ENCODE measurements at places on chromosomes 4 and X. TPM values are rescaled to one million over a fixed set of nuclear protein-coding genes. Genes with fewer than 3 reads are reported as not detected.

MAGEA9B gene
- total RNA-seq, result not detected

- no peak for ATAC-seq
Observed at GRCh38 chr4:7291372-7292114, 99.2 kb downstream of the SORCS2 start.

DNA sequence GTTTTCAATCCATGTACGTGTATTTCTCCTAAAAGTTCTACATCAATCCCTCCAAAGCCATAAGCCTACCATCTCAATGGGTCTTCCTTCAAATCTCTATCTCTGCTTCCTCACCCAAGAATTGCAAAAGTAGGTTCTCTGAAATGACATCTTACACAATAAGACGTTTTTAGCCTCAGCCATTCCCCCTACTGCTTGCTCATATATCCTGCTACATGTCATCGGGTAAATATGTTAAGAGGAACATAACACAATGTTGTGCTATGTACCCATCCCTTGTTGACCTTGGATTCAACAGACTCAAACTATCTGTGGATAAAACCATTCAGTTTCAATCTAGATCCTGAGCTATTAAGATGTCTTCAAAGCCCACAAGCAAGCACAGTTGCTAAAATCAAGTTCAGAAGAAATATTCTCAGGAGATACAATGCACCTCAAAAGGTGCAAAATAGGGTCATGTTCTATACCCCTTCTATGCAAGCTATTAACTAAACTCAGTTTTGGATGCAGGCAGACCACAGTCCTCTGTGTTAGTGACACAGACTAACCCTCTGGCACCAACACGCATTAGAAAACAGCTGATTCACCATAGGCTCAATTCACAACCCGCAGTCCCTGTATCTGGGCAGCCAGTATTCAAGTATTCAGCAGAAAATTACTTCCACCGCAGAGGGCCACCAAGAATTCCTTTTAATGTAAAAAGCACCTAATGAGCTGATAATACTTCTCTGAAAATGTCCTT lies 56.8 kb downstream of the CD99L2 start:
- ATAC-seq, result no peak

DNA sequence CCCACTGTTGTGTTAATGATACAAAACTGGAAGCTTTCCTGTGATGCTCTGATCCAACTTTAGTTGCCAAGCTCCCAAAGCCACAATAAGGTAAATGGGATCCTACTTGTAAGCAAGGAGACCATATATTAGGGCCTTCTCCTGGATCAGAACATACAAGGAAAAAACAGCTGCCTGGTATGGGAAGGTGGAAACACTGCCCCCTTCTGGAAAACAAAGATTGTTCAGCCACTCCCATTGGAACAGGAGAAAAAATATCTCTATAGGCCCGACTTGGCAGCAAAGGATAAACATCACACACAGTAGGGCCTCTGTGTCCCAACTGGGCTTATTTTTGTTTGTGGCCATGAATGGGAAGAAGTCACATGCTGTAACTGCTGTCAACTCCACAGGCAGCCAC lies 166.5 kb downstream of the TBX22 start:
- no peak for ATAC-seq

GRCh38 chr4:171239196-171239595 lies 574.0 kb upstream of the GALNTL6 start:
- ATAC-seq, result no peak

POU3F4 gene
- 6.7 TPM for total RNA-seq

SPANXD gene
- not detected for total RNA-seq

- ATAC-seq, result no peak
Observed at GRCh38 chr4:95158626-95159025, 390.1 kb downstream of the UNC5C start.

ARX gene
- total RNA-seq, result 0.10 TPM

EIF2S3 gene
- total RNA-seq, result 234 TPM

CPE gene
- 312 TPM for total RNA-seq

IL13RA2 gene
- total RNA-seq, result not detected

- no peak for ATAC-seq
Observed at GRCh38 chr4:850323-850945, 24.5 kb upstream of the CPLX1 start.

DNA sequence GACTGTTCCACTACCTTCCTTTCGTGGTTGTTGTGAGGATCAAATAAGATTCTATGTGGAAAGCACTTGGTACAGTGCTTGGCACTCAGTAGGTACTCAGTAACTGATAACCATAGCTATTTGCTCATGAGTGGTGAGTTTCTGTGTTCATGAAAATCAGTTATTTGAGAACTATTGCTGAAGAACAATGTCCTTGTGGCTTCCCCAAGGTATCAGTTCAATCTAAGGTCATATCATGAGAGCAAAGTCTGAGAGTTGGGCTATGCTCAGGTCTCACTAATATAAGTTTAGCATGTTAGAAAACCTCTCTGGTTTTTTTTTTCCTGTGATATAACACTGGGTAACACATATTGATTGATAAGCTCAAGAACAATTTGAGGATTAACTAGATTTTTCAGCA lies 147.8 kb downstream of the GRIA3 start:
- ATAC-seq, result no peak

SMIM31 gene
- 0.05 TPM for total RNA-seq

MAGEB17 gene
- total RNA-seq, result not detected

- no peak for ATAC-seq
Observed at GRCh38 chr4:168879188-168879587, 130.9 kb downstream of the CBR4 start.

MAGEA2 gene
- not detected for total RNA-seq

ZNF711 gene
- 40.6 TPM for total RNA-seq

DNA sequence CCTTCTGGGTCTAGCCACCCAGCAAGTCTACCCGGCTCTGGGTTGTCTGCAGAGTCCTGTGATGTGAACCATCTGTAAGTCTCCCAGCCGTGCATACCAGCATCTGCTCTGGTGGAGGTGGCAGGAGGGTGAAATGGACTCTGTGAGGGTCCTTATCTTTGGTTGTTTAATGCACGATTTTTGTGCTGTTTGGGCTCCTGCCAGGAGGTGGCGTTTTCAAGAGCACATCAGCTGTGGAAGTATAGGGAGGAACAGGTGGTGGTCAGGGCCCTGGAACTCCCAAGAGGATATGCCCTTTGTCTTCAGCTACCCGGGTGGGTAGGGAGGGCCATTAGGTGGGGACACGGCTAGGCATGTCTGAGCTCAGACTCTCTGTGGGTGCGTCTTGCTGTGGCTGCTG lies 66.5 kb upstream of the ZFP42 start:
- ATAC-seq, result no peak

GRCh38 chr4:123573866-123574508 lies 177.4 kb downstream of the SPRY1 start:
- ATAC-seq, result no peak

- ATAC-seq, result no peak
Observed at GRCh38 chr4:183201331-183201730, 102.3 kb downstream of the WWC2 start.

IL21 gene
- total RNA-seq, result not detected

DNA sequence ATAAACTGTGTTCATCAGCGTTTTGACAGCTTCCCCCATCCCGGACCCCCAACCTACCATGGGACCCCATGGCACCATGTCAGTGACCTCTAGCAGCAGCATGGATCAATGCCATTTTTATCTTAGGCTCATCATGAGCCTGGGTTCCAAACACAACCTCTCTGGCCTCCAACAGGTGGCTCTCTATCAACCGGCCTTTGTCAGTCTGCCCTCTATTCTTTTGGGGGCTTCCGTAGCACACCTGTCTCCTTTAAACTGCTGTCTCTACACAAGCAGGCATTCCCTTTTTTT lies 721 bp upstream of the TMEM150C start:
- no peak for ATAC-seq

DNA sequence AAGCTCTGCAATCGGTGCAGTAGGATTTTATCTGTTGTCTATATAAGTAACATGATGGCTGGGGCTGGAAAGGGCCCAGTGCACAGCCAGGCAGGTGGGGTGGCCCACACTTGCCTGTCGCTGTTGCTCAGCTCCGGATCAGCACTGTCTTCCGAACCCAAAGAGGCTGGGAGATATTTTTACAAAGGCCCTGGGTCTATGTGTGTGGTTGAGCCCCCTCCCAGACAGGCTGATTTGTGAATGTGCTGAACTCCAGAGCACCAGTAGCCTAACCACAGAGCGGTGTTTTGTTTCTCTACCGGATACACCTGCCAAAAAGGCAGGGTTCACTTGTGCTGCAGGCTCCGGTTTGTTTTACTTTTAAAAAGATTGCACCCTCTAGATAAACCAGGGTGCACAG lies 33.5 kb upstream of the CHRNA9 start:
- ATAC-seq, result no peak

Measured in motor neuron (in vitro differentiated cells).